ENCODE measurements at places on chromosomes 2 and 18.

GRCh38 chr2:202717598-202718310, 83.0 kb downstream of the FAM117B start:
- DNase-seq, result peak; percentile 56

DNA sequence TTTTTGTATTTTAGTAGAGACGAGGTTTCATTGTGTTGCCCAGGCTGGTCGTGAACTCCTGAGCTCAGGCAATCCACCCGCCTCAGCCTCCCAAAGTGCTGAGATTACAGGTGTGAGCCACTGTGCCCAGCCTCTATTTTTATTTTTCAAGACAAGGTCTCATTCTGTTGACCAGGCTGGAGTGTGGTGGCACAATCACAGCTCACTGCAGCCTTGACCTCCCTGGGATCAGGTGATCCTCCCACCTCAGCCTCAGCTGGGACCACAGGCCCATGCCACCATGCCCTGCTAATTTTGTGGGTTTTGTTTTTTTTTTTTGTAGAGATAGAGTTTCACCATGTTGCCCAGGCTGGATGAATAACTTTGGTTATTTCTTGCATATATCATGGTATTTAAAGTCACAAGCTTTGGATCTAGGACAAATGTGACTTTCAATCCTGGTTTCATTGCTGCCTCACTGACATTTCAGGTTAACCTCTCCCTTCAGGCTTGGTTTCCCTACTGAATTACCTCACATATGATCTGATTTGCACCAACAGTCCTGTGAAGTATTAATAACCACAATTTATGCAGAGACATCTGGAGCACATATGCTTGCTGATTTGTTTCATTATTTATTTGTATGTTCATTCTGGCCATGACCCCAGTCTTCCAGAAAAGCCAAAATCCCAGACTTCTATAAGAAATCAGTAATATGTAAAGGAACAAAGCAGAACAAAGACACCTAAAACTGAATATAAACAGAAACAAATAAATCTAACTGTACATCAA, 17.5 kb upstream of the RAB31 start:
- DNase-seq, result no peak

DNA sequence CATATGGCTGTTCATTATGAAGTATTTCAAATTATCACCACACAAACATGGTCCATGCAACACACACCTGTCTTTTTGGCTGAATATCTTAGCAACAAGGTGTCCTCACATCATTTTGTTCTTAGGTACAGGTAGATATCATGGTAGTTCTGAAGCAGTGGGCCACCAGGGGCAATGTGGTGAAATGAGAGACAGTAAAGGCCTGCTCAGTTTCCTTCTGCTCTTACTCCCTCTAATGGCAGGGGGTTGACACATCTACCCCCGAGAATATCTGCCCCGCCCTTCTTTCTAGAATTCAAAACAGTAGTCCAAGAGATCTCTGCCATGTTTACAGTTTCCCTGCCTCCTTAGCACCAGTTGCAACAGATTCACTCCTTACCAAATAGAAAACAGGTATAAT, 147.0 kb upstream of the KLHL14 start:
- DNase-seq, result peak; percentile 55

- DNase-seq, result no peak
These were observed 8.4 kb downstream of the KIF1A start for GRCh38 chr2:240811346-240812300.

- no peak for DNase-seq
These were observed 725.2 kb downstream of the TSN start for GRCh38 chr2:122480501-122481243.

- DNase-seq, result no peak
These were observed 15.3 kb downstream of the STON1 start for GRCh38 chr2:48545244-48545643.

- no peak for DNase-seq
These were observed 65.0 kb upstream of the NPAS2 start for GRCh38 chr2:100754951-100755350.

GRCh38 chr2:227324642-227324994, 433 bp upstream of the MFF start:
- no peak for DNase-seq

DNA sequence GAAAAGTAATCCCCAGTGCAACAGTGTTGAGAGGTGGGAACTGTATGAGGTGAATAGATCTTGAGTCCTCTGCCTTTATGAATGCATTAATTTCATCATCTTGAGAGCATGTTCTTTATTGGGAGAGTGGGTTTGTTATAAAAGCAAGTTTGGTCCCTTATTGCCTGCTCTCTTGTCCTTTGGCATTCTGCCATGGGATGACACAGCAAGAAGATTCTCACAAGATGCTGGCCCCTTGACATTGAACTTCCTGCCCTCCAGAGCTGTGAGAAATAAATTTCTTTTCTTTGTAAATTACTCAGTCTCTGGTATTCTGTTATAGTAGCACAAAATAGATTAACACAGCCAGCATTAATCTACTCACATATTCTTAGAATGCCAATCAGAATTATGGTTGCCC, 108.6 kb downstream of the EHBP1 start:
- peak; percentile 53 for DNase-seq

GRCh38 chr2:188293601-188294351, 2.1 kb downstream of the GULP1 start:
- peak; percentile 36 for DNase-seq

DNA sequence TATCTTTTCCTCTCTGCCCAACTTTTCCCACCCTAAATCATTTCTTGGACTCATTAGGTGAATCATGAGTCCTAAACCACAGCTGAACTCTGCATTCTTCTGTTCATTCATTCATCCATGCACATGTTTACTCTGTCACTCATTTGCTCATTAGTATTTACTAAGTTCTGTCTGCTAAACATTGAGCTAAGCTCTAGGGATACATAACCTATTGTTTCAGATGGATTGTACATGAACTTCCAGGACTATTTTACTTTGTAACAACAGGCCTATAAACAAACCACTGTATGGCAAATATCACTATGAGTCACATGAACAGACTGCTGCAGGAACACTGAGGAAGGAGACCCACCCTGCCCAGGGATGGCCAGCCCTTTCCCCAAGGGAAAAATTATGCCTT, 14.6 kb upstream of the DYNC2LI1 start:
- DNase-seq, result peak; percentile 79

- DNase-seq, result peak; percentile 24
These were observed 254.6 kb upstream of the SPRED2 start for GRCh38 chr2:65686928-65687521.

DNA sequence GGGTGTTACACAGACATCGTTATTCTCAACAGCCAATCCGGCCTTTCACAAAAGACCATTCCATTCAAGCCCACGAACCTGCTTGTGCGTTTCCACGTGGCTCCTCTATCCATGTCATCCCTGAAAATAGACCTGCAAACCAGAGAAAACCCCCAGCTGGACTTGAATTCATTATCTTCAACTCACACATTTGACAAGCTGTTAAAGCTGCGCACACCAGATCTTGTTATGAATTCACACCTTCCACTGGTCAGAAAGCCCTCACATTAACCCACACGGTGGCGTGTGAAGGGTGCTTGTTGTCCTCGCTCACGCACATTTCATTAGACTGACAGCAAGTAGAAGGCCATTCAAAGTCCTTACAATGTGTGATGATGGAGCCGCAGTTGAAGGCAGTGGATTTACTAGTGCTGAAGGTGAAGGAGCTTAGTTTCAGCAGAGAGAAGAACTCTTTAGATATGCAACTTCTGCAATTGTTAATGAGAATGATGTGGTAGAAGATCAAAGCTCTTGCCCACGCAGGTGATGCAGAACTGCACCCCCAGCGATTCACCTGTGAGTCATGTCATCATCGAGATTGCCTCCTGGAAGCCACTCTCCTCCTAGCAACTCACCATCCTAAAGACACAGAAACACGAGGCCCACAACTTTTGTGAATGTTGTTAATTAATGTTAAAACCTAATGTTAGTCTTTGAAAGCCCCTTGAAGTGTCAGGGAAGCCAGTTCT, 224.8 kb upstream of the SOX11 start:
- no peak for DNase-seq

- DNase-seq, result peak; percentile 33
These were observed 77.4 kb upstream of the GCFC2 start for GRCh38 chr2:75788154-75788553.

DNA sequence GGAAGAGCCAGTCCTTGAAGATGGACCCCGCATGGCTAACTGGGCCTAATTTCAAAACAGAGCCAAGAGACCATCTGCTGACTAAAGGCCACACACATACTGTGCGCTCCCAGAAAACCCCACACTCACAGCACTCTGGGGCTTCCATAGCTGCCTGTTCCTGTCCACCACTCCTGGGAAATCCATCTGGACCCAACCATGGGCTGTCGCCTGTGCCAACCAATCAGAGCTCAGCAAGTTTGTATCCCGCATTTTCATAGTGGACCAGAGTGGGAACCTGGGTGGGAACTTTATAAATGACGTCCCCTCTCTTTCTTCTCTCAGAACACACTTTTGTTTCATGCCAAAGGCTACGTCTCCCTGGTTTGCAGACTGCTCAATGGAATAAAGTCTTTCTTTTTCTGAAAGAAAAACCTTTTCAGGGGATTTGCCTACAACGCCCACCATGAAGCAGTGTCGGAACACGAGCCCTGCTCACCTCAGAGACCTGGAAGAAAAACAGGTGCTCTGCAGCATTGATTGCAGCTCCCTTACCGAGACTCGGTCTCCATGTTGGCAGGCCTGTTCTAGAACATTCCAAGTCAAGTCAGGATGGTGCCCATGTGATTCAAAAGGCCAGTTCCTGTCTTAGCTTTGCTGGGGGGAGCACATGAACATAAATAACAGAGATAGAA, 137.2 kb upstream of the GPC1 start:
- no peak for DNase-seq

GRCh38 chr2:24891201-24891600, 28.8 kb downstream of the ADCY3 start:
- DNase-seq, result peak; percentile 17

DNA sequence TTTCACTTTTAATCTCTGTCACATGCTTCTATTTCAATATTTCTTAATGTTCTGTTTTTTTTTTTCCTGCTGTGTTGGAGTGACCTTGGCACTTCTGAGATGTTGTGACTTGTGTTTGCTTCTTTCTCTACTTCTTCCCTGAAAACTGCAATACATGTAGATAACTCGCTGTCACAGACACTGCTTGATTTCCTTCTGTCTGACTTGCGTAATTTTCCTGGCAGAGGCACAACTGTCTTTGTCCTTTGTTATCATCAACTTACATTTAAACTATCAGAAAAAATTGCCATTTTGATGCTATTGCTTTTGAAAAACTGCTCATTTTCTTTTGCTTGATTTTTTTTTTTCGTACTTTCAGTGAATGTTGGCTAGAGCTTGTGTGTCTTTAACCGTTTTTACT, 69.0 kb downstream of the BABAM2 start:
- peak; percentile 61 for DNase-seq

- no peak for DNase-seq
These were observed 20.8 kb downstream of the RALBP1 start for GRCh38 chr18:9495916-9496705.

DNA sequence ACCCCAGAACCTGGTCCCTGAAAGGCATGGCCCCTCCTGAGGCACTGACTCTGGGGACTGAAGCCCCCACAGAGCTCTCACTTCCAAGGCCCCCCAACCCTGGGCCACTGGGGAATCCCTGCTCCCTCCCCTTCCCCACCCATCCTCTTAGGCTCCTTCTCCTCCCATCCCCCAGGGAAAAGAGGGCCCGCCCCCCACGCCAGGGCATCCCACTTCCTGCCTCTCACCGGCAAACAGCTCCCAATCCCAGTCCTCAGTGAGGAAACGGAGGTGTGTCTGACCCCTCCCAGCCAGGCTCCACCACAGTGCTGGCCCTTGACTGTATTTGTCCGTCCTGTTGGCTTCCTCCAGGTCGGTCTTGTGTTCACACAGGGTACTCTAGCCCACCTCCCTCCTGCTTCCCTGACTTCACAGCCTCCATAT, 35.0 kb upstream of the PTMA start:
- peak; percentile 46 for DNase-seq

DNA sequence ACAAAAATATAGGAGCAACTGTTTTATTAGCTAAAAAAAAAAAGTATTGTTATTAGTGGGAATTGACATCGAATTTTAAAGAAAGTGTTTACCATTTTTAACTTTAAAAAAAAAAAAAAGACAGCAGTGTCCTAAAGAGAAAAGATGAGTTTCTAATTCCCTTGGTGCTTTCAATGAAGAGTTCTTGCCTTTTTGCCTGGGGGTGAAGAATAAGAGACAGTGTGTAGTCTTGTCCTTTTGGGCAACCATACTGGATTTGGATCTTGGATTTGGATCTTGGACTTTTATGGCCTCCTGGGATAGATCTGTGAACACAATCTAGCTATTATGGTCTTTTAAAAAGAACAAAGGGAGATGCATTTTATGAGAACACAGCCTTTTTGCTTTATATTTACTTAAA, 60.2 kb upstream of the GLS start:
- no peak for DNase-seq

DNA sequence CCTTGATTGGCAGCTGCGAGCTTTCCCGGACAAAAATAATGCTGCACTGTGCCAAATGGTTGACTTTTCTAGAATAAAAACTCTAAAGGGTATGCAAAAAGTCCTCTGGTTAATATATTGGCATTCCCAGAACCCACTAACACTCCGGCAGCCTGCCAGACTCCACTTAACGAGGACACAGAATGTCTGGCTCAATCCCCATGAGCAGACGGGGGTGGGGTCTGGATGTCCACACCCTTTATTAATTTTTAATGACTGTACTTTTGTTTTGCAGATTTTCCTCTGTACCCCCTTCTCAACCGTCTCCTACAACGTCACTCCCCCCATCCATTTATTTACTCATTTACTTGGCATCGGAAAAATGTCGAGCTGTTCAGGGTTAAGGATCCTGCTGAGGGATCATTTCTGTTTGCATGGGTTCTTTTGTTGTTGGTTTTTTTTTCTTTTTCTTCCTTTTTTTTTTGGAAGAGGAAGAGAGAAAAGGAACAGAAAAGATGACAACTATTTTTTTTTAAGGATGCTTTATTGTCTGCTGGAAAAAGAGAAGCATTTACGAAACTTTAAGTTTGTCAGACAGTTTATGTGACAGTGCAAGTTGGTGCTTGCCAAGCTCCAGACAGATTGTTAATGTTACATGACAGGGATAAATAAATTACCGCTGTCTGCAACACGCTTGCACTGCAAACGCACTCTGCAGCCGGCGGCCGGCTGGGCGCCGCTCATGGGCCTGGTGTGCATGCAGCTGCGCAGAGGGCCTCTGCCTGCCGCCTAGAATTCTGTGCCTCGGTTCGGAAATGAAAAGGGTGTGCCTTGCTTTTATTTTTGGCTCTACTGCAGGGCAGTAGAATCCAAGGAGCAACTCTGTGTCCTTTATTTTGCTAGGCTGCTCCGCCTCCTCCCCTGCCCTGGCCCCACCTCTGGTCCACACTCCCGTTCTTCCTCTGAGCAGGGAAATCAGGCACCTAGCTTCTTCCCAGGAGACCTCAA, 3.6 kb downstream of the LDLRAD4 start:
- peak; percentile 6 for DNase-seq

GRCh38 chr2:70712916-70713315, 55.1 kb downstream of the ADD2 start:
- DNase-seq, result no peak

DNA sequence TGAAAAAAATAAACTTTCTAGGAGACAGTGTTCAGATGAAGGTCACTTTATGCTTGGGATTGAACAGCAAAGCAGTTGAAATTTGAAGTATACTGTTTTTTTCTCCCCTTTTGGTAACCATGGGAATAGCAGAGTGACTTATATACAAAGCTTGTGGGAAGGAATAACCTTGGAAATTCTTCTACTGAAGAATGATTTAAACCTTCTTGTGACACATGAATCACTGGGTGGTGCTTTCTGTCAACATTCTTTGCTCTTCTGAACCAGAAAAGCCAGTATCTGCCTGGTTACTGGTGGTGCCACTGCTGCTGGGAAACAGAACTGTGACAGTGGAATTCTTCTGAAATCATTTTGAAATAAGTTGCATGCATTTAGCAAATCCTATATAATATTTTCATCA, 39.4 kb upstream of the RND3 start:
- DNase-seq, result peak; percentile 97

GRCh38 chr2:99638791-99639190, 149.0 kb upstream of the REV1 start:
- no peak for DNase-seq
